ENCODE measurements at places on chromosomes 1 and 21.

- DNase-seq, result no peak
These were observed 59.3 kb upstream of the C1orf174 start for GRCh38 chr1:3959361-3959760.

DNA sequence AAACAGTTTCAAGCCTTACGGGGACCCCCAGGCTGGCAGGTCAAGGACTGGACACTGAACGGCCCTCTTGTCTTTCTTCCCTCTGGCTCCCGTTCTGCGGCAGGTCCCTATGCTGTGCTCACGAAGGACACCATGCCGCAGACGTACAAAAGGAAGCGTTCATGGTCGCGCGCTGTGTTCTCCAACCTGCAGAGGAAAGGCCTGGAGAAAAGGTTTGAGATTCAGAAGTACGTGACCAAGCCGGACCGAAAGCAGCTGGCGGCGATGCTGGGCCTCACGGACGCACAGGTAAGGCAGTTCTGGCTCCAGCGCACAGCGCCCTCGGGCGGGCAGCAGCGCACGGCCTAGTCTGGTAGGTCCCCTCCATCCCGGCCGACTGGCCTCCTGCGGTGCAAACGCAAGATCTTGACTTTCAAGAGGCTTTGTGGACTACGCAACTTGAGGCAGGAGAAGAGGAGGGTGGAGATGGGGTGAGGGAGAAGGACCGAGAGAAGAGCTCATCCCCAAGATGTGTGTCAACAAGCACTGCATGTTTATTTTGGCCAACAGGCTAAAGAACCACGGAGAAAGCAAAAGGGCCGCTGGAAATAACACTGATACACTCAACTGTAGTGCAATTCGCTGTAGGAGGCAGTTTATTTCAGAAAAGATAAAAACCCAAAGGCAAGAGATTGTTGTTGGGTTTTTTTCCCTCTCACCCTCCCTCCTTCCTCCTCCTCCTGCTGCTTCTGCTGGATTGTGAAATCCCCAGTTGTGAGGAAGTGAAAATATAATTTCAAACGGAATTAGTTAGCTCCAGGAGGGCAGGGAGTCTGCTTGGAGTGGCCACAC, 3.0 kb downstream of the HLX start:
- peak; percentile 80 for DNase-seq

DNA sequence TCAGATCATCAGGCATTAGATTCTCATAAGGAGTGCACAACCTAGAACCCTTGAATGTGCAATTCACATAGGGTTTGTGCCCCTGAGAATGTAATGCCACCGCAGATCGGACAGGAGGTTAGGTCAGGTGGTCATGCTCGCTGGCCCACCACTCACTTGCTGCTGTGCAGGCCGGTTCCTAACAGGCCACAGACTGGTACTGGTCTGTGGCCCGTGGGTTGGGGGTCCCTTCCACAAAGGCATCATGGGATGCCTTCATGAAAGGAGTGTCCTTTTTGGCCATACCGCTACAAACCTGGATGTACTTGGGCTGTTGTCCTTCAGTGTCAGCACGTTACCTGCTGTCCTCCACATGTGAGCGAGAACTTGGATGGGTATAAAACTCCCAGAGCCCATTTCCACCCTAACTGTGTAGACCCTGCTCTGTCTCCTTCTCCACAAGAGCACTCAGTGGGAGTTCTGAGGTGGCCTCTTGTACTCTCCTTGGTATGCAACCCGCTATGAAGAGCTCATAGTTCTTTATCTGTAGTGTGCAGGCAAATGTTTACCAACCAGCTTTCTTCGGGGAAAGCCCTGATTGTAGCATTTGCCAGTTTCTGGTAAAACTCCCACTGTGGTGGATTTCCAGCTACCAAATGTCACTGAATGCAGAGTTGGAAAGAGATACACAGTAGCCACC, 41.7 kb upstream of the SLC19A1 start:
- no peak for DNase-seq

GRCh38 chr1:173954179-173954578, 37.1 kb upstream of the SERPINC1 start:
- DNase-seq, result no peak

DNA sequence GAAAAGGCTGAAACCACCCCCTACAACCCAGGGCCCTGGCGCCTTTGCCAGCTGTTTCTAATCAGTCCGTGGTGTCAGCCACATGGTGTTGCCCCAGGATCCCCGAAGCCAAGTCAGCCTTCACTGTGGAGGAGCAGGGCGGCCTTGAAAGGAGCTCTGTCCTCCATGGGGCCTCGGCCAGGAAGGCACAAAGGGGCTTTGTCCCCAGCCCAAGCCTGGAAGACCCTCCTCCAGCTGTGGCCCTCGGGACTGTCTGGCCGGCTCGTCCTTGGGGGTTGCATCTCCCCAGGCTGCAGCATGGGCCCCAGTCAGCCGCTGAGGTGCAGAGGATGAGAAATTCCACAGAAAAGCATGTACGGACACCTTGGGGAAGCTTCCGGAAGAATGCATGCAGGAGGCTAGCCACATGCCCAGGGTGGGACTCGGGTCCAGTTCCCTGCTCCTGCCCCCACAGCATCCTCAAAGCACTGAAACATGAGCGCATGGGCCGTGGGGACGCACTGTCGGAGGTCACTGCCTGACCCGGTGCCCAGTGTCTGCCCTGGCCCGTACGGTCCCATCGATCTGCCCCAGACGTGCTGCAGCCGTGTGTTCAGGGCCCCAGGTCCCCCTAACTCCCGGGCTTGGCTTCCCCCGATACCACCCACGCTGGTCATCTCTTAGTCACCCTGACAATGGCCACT, 38.6 kb upstream of the POFUT2 start:
- peak; percentile 44 for DNase-seq
